Muscle of leg (tissue), 16 donors: ENCODE measurements at places on chromosomes 5 and 9.

DNA sequence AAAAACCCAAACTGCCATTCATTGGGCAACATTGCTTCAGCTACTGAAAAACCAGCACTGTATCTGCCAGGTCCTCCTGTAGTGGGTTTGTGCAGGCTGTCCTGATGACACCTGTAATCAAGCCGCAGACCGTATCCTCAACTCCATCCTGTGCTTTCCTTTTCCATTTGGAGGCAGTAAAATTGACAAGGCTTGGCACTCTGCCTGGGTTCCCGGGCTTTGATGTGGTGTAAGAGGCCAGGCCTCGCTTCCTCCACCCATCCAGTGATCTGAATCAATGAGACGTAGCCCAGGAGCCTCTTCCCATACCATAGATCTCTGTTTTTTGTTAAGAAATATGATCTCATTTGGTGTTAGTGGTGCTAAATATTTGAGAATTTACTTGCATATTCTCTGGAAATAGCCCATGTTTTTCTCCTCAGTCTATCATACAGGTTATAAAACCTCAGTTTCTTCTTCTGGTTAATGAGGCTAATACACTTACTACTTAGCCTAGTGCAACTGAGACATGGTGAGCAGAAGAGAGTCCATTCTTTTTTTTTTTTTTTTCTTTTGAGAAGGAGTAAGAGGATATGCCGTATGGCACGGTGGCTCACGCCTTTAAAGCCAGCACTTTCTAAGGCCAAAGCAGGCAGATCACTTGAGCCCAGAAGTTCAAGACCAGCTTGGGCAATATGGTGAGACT, 34.8 kb downstream of the LSM11 start:
- no peak for DNase-seq

GRCh38 chr5:17019324-17019723, 83.2 kb upstream of the MYO10 start:
- DNase-seq: no peak

GRCh38 chr5:119218830-119219782, 136.7 kb upstream of the TNFAIP8 start:
- no peak for DNase-seq

GRCh38 chr5:126831156-126831555, 54.2 kb downstream of the LMNB1 start:
- DNase-seq: peak; percentile 34

DNA sequence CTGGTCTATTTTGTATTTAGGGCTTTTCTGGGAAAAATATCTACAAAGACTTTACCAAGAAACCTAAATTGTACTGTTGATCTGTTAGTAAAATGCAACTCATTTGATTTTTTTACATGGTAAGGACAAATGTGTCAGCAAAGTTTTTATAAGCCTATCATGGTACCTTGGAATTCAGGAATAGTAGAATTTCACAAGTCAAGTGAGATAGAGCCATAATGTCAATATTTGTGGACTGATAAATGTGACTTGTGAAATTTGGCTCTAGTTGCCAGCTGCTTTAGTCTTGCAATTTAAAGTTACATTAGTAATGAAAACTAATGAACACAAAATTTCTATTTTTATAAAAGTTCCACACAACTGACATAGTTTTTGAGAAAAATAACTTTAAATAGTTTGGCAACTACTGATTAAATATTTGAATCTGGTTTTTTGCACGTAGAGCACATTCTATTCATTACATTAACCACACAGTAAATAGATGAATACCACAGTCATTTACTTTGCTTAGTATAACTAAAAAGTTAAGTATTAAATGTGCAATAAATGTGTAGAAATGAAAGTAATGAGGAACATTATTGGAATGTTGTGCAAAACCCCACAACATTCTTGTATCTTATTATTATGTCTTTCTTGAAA, 41.2 kb upstream of the RIOK2 start:
- no peak for DNase-seq

GRCh38 chr5:174624733-174625522, 99.5 kb upstream of the MSX2 start:
- no peak for DNase-seq

- no peak for DNase-seq
Observed at GRCh38 chr9:5113994-5114748, 71.3 kb downstream of the INSL6 start.
